ENCODE measurements at places on chromosomes 11 and 22.

DNA sequence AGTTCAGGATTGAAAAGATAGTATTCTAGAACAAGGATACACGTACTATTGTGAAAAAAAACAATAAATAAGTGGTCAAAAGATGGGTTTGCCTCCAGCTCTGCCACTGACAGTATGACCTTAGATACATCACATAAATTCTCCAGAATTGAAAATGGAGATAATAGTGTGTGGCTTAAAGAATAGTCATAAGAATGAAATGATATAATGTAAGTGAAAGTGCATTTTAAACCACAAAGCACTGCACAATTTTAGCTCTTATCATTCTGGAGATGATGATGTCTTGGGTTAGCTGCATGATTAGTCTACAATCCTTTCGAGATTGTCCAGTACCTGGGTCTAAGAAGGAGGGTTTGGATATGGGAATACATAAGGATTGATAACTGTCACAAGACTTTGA, 21.9 kb upstream of the CEP295 start:
- no peak for DNase-seq

DNA sequence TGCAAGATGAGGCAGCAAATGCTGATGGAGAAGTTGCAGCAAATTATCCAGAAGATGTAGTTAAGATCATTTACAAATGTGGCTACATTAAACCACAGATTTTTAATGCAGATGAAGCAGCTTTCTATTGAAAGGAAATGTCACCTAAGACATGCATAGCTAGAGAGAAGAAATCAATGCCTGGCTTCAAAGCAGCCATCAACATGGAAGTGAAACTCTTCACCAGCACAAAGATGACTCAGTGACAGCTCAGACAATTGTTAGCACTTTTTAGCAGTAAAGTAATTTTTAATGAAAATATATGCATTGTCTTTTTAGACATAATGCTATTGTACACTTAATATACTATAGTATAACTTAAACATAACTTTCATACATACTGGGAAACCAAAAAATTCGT, 71.4 kb downstream of the FANCF start:
- no peak for DNase-seq

DNA sequence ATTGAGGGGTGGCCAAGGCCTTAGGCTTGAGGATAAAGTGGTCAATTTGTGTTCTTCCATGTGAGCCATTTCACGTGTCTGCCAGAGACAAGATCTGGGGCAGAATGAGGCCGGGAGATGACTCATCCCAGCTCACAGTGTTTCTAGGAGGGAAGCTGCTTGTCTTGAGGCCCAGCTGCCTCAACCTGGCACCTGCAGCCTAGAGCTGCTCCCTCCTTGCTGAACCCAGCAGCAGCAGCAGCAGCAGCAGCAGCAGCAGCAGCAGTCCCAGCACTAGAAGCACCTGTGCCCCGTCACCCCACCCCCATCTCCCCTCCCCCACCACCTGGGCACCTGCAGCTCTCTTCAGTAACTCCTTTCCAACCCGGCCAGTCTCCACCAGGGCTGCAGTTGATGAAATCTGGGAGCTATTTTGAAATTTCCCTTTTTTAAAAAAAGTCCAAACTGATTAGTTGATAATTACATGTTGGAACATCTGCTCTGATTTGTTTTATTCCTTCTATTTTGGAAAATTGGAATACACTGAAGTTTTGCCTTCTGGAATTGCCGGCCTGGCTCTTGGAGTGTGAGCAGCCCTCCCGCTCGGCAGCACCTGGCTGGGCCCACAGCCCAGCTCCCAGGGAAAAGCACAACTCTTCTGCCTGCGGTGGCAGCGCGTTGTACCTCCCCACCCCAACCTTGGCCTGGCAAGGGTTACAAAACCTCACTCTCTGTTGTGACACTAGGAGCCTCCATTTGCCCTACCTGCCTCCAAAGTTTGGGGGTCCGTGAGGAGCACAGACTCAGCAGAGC, 143.5 kb downstream of the NXPE2 start:
- DNase-seq: no peak

GRCh38 chr22:25453557-25453956, 110.9 kb upstream of the GRK3 start:
- DNase-seq: no peak

DNA sequence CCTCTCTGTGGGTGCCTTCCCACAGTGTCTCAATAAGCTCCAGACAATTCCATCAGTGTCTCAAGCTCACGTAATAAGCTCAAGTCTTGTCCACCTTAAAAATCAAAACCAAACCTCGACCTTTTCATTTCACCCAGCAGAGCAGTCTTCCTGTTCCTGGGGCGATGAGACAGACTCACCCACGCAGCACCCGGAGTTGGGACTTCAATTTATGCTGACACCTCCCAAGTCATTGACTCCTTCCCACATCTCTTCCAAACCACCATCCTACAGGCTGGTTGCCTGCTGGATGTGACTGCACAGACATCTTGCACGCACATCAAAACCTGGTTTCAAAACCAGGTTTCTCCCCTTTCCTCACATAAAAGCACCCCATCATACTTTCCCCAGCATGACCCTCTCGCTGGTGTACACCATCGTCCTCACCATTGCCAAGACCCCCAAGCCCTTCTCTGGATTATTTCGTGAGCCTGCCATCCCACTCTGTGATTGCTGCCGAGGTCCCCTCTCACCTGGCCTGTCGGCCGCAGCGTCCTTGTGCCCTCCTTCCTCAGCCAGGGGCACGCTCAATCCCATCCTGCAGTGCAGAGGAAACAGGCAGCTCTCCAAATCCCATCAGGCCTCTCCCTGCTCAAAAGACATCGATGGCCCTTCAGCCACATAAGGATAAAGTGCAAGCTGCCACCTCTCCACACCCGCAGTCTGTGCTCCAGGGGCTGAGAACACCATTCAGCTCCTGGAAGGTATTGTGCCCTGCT, 45.1 kb upstream of the FBXO3 start:
- DNase-seq: no peak

DNA sequence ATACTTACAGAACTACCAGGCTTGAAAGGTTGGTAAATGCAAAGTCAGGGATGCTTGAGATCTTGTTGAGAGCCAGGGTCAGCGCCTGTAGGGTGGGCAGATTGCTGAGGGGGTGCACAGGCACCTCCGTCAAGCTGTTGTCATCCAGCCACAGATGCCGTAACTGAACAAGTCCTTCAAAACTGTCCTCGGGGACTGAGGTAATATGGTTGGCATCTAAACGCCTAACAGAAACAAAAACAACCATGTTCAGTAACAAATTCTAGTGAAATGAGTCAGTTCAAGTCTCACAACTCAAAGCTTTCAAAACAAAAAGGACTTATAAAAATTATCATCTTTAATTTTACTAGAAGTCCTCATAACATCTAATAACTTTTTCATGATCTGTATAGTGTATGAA, 22.2 kb upstream of the CCDC34 start:
- no peak for DNase-seq

GRCh38 chr11:102361086-102362031, 14.3 kb downstream of the BIRC2 start:
- DNase-seq: no peak

- no peak for DNase-seq
These were observed 7.4 kb downstream of the CNTF start for GRCh38 chr11:58629857-58630256.

- no peak for DNase-seq
These were observed 18.5 kb upstream of the ARHGAP20 start for GRCh38 chr11:110730773-110731172.

GRCh38 chr11:28833169-28833568, 725.0 kb downstream of the METTL15 start:
- DNase-seq: no peak

DNA sequence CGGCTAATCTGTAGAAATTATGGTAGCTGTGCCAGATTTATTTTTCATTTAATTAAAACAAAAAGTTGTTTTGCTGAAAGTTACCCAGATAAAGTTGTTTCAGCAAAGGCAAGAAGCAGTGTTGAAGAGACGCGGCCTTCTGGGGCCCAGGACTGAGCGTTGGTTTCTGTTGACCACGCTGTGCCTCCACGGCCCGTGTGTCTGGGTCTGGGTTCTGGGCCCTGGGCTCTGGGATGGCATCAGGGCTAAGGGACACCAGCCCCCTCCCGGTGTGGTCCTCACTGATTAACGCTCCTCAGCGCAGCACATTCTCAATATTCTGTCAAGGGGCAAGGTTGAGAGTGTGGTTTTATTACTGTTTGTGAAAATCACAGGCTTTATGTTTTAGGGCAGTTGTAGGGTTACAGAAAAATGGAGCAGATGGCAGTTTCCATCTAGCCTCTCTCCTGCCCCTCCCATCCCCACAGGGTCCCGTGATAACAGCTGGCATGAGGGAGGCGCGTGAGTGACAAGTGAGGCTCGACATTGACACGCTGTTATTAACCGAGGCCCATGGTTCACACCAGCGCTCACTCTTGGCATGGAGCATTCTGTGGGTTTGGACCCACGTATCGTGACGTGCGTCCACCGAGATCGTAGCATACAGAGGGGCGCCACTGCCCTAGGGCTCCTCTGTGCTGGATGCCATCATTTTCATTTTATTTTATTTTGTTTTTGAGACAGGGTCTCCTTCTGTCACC, 1231.4 kb downstream of the BRD1 start:
- no peak for DNase-seq

- DNase-seq: no peak
These were observed 41.8 kb downstream of the PDGFD start for GRCh38 chr11:104122011-104122635.

DNA sequence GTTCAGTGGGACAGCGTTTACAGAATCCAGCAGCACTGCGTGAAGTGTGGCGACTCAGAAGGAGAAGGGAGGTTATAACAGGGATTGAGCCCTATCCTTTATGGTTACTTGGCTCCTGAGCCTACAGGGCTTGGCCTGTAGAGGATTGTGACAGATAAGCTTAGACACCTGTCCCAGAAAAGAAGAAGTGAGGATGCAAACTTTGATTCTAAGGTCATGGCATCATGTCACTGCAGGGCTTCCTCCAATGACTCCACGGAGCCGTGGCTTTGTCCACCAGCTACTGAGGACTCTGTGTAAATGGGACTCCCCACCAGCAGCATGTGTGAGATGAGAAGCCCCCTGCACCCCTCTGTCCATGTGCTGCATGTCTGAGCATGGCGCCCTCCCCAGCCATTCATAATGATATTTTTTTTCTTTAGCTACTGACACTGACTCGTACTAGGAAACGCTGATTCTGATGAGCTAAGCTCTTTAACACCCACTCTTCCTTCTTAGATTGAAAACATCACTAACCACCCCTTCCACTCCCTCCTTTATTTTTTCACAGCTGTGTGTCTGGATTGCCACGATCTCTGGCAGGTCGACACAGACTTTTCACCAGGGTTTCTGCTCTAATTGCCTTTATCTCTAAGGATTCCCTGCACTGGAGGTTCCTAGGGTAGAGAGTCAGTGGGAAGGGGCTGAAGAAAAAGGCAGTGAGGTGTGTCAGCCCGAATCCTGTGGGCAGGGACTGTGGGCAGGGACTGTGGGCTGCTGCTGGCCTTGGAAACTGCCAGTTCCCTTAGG, 65.5 kb upstream of the TTC12 start:
- no peak for DNase-seq

GRCh38 chr11:38593649-38594048, 1995.6 kb upstream of the RAG2 start:
- DNase-seq: no peak

- DNase-seq: no peak
These were observed 261.4 kb upstream of the ISX start for GRCh38 chr22:34804604-34805003.

DNA sequence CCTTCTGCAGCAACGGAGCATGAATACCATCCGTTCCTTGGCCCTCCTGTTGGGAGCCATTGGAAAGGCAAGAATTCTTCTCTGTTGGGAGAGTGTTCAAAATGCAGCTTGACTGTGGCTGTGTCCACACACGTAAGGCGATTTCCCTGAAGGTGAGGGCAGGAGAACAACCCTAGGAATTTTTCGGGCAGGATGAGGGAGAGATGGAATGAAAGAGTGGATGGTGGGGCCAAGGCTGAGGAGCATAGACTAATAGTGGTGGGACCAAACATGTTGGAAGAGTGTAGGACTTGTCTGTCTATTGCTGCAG, 924.9 kb downstream of the TBC1D22A start:
- DNase-seq: no peak

DNA sequence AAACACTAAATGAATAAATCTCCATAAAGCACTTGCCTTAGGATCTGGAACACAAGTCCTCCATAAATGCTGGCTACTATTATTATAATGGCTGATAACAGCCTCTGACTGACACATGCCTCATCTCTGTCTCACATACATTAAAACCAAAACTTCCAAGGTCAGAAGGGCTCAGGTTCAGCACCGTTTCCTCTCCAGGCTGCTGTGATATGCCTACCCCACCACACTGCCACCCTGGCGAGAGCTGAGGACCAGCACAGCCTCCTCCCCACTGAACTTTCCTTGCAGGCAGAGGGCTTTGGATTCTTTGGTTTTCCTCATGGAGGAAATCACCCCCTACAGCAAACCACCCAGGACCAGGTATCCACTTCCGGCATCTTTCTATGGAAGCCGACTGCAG, 112.8 kb downstream of the ABTB2 start:
- no peak for DNase-seq

- no peak for DNase-seq
These were observed 26.2 kb downstream of the FSHB start for GRCh38 chr11:30257058-30257457.

- DNase-seq: no peak
These were observed 4.8 kb upstream of the CHRM1 start for GRCh38 chr11:62925745-62926679.

DNA sequence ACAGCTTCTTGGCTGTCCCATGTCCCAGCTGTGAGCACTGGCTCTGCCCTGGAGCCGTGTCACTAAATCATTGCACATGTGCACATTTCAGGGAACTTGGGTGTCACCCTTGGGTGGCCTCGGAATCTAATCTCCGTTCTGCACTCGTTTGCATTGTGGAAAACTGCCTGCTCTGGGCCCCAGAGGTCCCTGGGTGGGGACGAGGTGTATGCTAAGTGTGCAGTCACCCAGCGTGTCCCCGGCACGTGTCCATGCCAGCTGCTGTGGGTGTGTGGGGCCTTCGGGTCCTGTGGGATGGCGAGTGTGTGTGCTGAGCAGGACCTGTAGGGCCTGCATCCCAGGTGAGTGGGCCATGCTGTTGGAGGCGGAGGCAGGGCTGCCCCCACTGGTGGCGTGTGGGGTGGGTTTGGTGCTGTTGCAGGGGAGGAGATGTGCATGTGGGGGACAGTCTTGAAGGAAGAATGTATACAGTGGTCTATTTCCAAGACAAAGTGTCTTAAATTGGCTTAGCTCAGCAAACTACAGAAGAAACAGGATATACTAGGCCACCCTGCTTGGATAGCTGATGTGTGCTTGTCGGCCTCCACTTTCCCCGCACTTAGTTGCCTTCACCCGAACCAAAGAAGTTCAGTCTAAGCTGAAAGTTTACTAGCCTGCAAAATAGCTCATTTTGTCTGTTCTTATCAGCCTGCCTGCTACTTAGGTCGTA, 14.6 kb downstream of the TANGO2 start:
- DNase-seq: no peak

- DNase-seq: no peak
These were observed 4.4 kb downstream of the LYVE1 start for GRCh38 chr11:10564030-10564429.
